ENCODE measurements at places on chromosomes 6 and 20. TPM values are rescaled to one million over a fixed set of nuclear protein-coding genes. Genes with fewer than 3 reads are reported as not detected.

GRM4 gene
- not detected for total RNA-seq

DHX35 gene
- 14.5 TPM for total RNA-seq

LKAAEAR1 gene
- total RNA-seq, result not detected

- no peaks in the 10 kb centered on the region for H3K4me1 ChIP-seq
- H3K4me3 ChIP-seq, result no peak overlapping the region
- no peaks in the 10 kb centered on the region for H3K36me3 ChIP-seq
- no peaks in the 10 kb centered on the region for H3K27me3 ChIP-seq
- DNase-seq, result no peak
- H3K27ac ChIP-seq, result no peak overlapping the region
Observed at GRCh38 chr6:155895641-155896040, 440.0 kb upstream of the NOX3 start.

GRCh38 chr6:152313542-152314482 is 323.4 kb downstream of the SYNE1 start:
- no peak for DNase-seq
- H3K4me1 ChIP-seq, result peaks cover 9% of the 10 kb centered on the region
- H3K4me3 ChIP-seq, result no peak overlapping the region
- no peak overlapping the region for H3K27ac ChIP-seq
- H3K36me3 ChIP-seq, result no peaks in the 10 kb centered on the region

GRCh38 chr6:137964876-137965275 is 97.8 kb downstream of the TNFAIP3 start:
- no peak for DNase-seq
- H3K4me1 ChIP-seq, result peaks cover 9% of the 10 kb centered on the region
- H3K27ac ChIP-seq, result no peak overlapping the region
- no peaks in the 10 kb centered on the region for H3K27me3 ChIP-seq

PSMB8 gene
- total RNA-seq, result 212 TPM

DNA sequence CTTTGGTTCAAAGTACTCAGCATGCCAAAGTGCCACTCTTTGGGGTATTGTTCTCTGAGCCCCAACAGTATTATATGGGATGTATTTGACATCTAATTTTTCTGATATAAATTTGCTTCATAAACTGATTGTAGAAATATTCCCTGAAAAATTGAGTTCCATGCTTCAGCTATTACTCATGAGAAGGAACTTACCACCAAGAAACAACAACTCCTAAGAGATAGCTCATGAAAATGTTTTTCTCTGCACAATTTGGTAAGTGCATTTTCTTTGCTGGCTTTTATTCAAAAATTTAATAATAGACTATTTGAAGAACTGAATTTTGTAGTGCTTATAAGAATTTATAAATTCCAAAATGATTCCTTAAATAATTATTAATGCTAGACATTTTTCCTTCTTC is 12.8 kb upstream of the TPD52L1 start:
- no peak overlapping the region for H3K4me3 ChIP-seq
- no peaks in the 10 kb centered on the region for H3K4me1 ChIP-seq
- no peaks in the 10 kb centered on the region for H3K36me3 ChIP-seq
- no peak overlapping the region for H3K27ac ChIP-seq
- no peaks in the 10 kb centered on the region for H3K27me3 ChIP-seq

DNA sequence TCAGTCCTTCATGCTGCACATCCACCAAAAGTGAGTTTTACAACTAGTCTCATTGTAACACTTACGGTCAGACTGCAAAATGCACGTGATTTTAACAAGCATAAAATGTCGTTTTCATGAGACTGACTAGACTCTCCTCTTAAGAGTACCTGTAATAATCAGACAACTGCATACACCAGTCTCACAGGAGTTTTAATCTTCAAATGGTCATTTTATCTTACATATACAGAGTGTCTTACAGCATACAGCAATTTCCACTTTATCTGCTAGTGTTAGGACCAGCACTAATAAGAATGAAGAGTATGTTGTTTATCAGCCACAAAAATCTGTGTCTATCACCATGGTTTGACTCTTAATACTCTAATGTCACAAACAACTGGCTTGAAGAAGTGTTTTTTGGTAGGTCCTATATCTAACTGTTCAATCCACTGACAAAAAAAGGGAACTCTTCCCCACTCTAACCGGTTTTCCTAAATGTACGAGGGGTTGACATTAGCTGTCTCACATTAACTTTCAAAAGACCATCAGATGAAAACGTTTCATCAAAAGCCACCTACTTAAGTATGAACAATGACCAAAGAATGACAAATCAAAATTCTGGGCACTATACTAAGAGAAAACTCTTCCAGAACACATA is 1.5 kb upstream of the ASF1A start:
- peak; percentile 78 for DNase-seq
- H3K4me3 ChIP-seq, result peak overlapping the region; percentile 75
- peaks cover 72% of the 10 kb centered on the region for H3K4me1 ChIP-seq
- H3K36me3 ChIP-seq, result peaks cover 9% of the 10 kb centered on the region

DNA sequence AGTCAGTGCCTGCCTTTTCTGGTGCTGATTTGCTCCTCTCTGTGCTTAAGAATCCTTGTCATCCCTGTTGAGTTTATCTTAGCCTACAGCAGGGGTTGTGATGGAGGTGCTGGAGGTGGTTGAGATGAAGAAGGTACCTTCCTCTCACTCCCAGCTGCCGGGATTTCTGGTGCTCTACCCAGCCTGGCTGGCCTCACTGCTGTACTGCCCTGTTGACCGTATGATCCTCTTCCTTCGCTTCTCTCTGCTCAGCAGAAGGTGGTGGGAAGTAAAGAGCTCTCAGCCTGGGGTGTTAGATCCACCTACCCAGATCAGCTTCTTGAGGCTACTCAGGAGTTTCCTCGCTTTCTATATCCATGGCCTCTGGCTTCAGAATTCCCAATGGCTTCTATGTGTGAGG is 101.0 kb upstream of the NXT1 start:
- no peak for DNase-seq
- H3K36me3 ChIP-seq, result no peaks in the 10 kb centered on the region
- peaks cover 13% of the 10 kb centered on the region for H3K4me1 ChIP-seq
- no peak overlapping the region for H3K4me3 ChIP-seq
- H3K27ac ChIP-seq, result no peak overlapping the region

SAPCD1 gene
- total RNA-seq, result 1.8 TPM

- H3K4me1 ChIP-seq, result no peaks in the 10 kb centered on the region
- no peak for DNase-seq
- H3K4me3 ChIP-seq, result no peak overlapping the region
- no peaks in the 10 kb centered on the region for H3K36me3 ChIP-seq
- no peaks in the 10 kb centered on the region for H3K27me3 ChIP-seq
Observed at GRCh38 chr6:49541936-49542335, 8.5 kb upstream of the C6orf141 start.

GRCh38 chr6:6793388-6794250 is 205.1 kb downstream of the LY86 start:
- no peak overlapping the region for H3K27ac ChIP-seq
- no peaks in the 10 kb centered on the region for H3K4me1 ChIP-seq
- H3K4me3 ChIP-seq, result no peak overlapping the region
- H3K27me3 ChIP-seq, result no peaks in the 10 kb centered on the region
- DNase-seq, result no peak

- H3K4me3 ChIP-seq, result no peak overlapping the region
- H3K27ac ChIP-seq, result no peak overlapping the region
- H3K27me3 ChIP-seq, result no peaks in the 10 kb centered on the region
- H3K4me1 ChIP-seq, result no peaks in the 10 kb centered on the region
- no peaks in the 10 kb centered on the region for H3K36me3 ChIP-seq
- DNase-seq, result no peak
Observed at GRCh38 chr6:47348316-47348863, 38.7 kb upstream of the TNFRSF21 start.

PLCB4 gene
- total RNA-seq, result not detected

DNA sequence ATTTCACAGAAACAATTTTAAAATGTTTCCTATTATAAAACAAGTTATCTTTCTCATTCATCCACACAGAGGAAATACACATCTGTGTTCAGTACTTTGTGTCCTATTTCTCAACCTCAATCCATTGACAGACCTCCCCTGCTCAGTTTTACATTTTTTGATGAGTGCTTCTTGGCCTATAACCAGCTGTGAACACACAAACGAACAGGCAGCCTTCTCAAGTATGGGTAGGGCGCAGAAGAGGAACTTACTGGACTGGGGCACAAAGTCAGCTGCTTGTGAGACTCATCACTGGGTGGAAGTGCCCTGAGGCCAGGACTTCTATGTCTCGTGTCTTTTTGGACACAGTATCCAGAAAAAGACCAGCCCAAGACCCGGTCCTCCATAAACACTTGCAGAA is 2.8 kb downstream of the RPS6KA2 start:
- H3K36me3 ChIP-seq, result no peaks in the 10 kb centered on the region
- H3K4me1 ChIP-seq, result peaks cover 48% of the 10 kb centered on the region
- H3K27ac ChIP-seq, result no peak overlapping the region

GPLD1 gene
- total RNA-seq, result 9.0 TPM

Measured in Karpas-422 (cell line).